ENCODE measurements at places on chromosomes 13 and 19.

- no peak for DNase-seq
These were observed 149.4 kb upstream of the FBXL3 start for GRCh38 chr13:77176350-77176749.

DNA sequence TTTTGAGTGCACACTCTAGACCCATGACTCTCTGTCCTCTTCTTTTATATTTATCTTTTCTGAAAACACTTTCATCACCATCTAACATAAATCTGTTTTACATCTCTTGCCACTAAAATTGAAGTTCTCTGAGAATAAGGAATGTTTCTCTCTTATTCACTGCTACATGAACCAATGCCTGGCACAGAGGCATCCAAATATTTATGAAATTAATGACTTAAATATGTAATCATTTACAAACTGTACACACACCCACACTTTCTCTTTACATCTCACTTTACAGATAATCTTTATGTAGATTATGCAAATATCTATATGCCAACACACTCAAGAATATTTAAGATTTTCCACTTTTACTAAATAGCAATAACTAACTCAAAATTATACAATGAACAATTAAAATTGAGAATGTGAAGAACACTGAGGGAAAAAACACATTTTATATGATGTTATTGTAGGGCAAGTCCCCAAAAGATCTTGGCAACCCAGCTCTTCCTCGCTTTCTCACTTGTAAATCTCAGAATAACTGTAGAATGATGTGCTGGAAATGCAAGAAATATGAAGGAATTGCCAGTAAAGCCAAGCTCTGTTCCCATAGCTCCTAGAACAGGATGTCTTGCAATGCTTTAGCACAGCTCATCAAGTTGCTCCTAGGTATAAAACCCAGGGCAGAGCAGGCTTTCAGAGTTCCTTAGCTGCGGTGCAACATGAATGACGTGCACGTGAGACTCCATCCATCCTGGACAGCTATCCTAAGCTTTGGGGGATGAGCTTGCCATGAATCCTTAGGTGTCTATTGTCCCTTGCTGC lies 50.7 kb downstream of the UGGT2 start:
- DNase-seq = no peak

- DNase-seq = no peak
These were observed 1268.8 kb downstream of the EFNB2 start for GRCh38 chr13:105266615-105267014.

DNA sequence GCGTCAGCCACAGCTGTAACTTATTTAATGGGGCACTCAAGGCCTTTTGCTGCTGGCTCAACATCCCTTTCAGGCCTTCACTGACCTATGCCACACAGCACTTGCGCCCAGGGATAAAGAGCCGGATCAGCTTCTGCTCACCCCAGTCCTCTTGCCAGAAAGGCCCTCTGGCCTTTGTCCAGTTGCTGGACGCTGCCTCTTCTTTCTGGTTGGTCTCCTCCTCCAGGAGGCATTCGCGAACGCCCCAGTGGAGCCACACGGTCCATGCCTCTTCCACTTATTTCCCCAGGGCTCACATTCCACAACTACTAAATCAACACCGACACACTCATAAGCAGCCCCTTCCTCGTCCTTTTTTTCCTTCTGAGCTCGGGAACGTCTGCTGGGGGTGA lies 3.7 kb upstream of the ZNF329 start:
- no peak for DNase-seq

GRCh38 chr19:42198676-42199439 lies 18.6 kb downstream of the DEDD2 start:
- peak; percentile 78 for DNase-seq

- no peak for DNase-seq
These were observed 514 bp downstream of the PCID2 start for GRCh38 chr13:113207890-113208420.

- DNase-seq = no peak
These were observed 2.1 kb downstream of the EFNB2 start for GRCh38 chr13:106533101-106533942.

- DNase-seq = no peak
These were observed 59.4 kb downstream of the WTIP start for GRCh38 chr19:34540811-34541557.

- DNase-seq = no peak
These were observed 8.3 kb upstream of the SYCN start for GRCh38 chr19:39212375-39212742.

DNA sequence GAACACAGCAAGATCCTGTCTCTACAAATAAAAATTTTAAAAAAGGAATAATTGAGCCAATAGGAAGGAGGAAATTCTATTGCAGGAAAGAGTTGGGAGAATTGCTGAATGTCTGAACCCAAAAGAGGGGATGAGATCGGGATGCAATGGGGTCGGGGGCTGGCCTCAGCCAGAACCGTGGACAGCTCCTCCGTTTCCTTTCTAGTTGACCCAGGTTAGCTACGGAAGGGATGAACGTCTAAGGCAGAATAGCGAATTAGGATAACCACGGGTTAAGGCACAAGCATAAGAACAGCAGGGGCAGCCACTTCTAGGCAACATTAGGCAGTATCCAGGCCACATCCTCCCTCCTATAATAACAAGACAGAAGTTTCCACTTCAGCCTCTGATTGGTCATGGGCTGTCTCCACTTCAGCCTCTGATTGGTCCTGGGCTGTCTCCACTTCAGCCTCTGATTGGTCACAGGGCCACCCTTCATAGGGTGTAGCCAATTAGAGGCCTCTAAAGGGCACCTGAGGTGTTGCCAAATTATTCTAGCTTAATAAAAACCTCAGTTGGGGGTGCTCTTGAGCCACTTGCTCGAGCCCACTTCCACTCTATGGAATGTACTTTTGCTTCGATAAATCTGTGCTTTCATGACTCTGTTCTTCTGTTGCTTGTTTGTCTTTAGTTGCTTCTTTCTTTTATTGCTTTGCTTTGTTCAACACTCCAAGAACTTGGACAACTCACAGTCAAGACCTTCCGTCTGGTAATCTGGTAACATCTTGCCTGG lies 24.9 kb upstream of the TPM4 start:
- no peak for DNase-seq

DNA sequence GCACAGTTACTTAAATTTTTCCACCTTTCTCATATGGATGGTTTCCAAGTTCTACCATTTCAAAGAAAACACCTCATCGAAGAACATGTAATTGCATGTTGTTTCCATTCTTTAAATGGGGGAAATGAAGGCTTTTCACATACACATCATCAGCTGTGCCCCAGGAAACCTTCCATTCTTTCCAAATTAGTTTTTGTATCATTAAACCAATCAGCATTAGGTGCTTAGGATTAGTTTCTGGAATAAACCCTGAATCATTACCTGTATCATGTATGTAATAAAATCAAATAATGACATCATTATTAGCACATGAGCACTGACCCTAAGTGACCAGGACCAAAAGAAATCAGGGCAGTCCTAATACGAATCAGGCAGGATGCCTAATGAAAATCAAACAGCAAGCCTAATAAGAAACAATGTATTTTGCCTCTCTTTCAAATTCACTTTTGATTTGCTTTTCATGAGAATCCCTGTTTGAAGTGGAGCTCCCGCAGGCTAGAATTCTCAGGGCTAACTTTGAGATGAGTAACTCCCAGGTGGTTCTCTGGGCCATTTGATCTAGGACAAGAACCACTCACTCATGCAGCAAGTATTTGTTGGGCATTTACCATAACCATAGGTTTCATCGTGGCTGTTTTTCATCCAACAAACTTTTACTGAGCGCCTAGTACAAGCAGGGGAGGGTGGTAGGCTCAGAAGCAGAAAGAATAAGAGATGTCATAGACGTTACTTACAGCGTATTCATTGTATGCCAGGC lies 89.2 kb downstream of the MZT1 start:
- DNase-seq = no peak

DNA sequence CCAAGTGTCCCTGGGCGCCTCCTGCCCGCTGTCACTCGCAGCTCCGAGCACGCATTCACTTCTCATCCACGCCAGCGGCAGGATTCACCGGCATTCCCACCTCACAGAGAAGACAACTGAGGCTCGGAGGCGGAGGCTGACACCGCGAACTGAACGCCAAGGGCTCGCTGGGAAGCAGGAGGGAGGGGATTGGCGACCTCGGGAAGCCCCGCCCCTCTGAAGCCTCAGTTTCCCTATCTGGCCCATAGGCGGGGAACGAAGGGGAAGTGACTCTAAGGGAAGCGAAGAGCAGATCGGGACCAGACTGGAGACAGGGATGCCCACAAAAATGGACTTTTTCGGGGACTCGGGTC lies 256 bp downstream of the MICOS13 start:
- DNase-seq = no peak

GRCh38 chr13:103289681-103290080 lies 223.5 kb upstream of the SLC10A2 start:
- no peak for DNase-seq

DNA sequence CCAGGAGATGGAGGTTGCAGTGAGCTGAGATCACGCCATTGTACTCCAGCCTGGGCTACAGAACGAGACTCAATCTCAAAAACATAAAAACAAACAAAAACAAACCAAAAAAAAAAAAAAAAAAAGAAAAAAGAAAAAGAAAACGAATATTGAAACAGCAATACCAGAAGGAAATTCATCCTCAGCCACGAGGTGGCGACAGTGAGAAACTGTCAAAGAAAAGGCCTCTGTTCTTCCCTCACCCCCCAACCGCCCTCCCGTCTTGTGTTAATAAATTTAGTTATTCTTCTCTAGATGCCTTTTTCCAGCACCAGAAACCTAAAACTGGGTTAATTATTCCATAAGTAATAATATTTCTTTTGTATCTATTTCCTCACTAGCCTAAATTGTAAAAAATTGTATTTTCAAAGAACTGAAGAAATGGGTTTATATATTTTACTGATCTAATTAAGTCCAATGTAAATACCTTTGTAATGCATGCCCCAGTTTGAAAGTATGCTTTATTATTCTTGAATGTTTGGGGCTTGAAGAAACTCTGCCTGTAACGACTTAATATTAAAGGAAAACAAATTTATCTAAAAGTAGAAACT lies 38.6 kb downstream of the LIG4 start:
- DNase-seq = no peak

- no peak for DNase-seq
These were observed 25.3 kb downstream of the MED4 start for GRCh38 chr13:48069573-48069972.

DNA sequence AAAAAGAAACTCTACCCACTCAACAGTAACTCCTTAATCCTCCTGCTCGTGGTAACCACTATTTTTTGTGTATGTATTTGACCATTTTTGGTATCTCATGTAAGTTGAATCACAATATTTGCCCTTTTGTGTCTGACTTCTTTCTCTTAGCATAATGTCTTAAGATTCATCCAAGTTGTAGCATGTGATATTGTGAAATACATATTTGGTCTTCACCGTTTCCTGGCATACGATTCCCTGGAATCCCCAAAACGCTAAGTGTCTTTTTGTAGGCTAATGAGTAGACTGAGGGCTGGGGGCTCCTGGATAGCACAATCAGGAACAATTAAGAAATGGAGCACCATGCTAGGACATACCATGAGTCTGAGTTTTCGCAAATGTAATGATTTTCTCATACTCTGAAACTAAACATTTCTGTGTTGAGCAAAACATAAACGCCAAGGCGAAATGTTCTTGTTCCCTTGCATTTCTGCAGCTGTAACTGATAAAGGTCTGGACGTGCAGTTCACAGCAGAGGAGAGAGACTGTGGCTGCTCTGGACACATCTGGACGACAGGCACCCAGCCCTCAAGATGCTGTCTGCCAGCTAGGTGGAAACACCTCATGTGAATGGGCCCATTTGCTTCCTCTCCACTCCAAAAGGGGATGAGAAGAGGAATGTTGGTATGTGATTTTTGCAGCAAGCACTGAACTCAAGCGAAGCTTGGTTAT lies 38.4 kb downstream of the BRD4 start:
- no peak for DNase-seq

DNA sequence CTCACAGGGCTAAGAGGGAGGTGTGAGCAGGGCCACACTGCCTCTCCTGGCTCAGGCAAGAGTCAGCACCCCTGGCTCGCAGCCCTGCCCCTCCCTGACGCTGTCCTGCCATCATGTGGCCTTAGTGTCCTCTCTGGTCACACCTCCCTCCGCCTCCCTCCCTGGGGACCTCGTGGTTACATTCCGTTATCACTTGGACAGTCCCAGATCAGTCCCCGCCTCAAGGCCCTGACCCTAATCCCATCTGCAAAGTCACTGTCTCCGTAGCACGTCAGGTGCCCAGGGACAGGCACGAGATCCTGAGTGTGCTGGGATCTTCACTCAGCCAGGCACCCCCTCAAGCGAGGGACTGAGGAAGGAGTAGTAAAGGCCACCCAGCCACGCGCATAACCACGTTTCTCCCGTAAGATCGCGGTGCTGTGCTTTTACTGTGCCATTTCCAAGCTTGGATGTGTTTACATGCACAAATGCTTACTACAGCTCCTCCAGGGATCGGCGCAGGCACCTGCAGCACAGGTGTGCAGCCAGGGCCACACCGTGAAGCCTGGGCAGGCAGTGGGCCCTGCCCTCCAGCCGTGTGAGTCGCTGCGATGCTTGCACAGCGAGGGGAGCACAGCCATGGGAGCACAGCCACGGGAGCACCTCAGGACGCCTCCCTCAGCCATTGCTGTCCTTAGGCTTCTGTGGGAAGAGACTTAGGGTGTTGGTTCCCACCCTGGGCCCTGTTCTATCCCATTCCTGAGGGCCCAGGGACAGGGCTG lies 10.7 kb upstream of the TMEM255B start:
- DNase-seq = no peak

GRCh38 chr19:44552324-44552723 lies 22.8 kb upstream of the CEACAM20 start:
- no peak for DNase-seq

GRCh38 chr13:45143346-45143751 lies 23.0 kb downstream of the GTF2F2 start:
- no peak for DNase-seq

GRCh38 chr13:97077341-97077740 lies 83.1 kb upstream of the OXGR1 start:
- no peak for DNase-seq

DNA sequence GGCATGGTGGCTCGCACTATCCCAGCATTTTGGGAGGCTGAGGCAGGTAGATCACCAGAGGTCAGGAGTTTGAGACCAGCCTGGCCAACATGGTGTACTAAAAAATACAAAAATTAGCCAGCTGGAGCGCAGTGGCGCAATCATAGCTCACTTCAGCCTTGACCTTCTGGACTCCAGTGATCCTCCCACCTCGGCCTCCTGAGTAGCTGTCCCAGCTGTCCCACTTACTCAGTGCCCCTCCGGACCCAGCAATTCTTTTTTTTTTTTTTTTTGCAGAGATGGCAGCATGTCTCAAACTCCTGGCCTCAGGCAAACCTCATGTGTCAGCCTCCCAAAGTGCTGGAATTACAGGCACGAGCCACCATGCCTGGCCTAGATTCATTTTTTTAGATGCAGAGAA lies 2.3 kb upstream of the ADAT3 start:
- DNase-seq = no peak

DNA sequence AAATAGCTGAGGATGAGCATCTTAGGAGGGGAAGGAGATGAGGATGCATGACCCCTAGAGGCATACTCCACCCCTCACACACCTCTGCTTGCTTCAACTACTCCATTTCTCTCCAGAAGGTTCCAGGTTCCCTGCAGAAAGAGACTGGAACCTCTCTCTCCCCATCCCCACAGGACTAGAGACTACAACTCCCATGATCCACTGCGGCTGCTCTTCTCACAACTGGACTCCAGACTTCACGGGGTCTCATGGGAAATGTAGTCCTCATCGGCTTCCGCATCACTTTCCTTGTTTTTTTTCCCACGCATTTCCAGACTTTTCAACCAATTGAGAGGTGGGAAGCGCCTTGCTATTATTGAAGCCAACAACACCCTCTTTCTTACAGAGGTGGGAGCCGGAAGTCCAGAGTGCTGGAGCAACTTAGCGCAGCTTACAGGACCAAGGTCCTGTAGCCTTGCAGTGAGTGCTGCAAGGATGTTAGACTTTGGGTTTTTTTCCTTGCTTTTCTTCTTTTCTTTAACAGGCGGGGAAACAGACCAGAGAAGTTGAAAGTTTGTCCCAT lies 13.9 kb upstream of the CACNG6 start:
- DNase-seq = peak; percentile 45
